ENCODE measurements at places on chromosomes 12 and 14. TPM values are rescaled to one million over a fixed set of nuclear protein-coding genes. Genes with fewer than 3 reads are reported as not detected.
A peak's percentile ranks its signal among the peaks of the same experiment; 100 is the strongest.

ACOT6 gene
- total RNA-seq, result not detected

EXOC3L4 gene
- total RNA-seq, result not detected

GRCh38 chr14:24960816-24961215 is 89.1 kb downstream of the STXBP6 start:
- H3K27ac ChIP-seq, result no peak overlapping the region
- H3K36me3 ChIP-seq, result no peaks in the 10 kb centered on the region
- H3K27me3 ChIP-seq, result no peaks in the 10 kb centered on the region
- 0 out of 2 replicates have a peak, but pooled peaks cover 10% of the 10 kb centered on the region for H3K4me1 ChIP-seq

GRCh38 chr12:67202678-67203012 is 66.5 kb upstream of the CAND1 start:
- H3K4me1 ChIP-seq, result peaks cover 16% of the 10 kb centered on the region
- H3K36me3 ChIP-seq, result no peaks in the 10 kb centered on the region
- H3K4me3 ChIP-seq, result no peak overlapping the region
- no peak for DNase-seq
- H3K27ac ChIP-seq, result no peak overlapping the region

DNA sequence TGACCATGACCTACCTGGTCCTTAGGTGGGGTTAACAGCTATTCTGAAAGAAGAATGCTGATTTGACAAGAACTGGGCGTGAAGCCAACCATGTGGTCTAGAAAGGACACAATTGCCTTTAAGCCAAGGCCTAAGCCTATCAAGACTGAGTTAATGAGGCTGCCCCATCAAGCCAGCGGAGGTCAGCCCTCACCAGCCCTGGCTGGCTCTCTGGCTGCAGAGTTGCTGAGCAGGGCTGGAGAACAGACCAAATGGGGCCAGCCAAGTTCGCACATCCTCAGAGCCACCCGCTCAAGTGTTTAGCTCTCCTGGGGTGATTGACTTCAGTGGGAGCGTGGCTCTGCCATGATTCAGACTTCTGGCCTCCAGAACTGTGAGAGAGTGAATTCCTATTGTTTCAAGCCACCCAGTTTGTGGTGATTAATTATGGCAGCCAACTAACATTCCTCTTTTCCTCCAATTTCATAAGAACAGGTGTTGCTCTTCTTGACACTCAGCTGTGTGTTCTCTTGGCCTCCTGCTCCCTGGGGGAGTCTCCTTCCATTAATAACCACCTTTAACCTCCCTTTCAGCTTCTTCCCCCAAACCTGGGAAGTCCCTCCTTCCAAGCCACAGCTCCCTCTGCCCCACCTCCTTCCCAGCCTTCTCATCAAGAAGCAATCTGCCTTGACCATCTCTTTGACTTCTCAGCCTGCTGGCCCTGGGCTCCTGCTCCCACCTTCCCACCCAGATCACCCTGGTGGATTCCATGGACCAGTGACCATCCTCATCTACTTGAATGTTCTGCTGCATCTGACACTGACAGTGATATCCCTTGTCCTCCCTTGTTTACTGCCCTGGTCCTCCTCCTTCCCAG is 5.3 kb upstream of the SERPINA5 start:
- H3K36me3 ChIP-seq, result no peaks in the 10 kb centered on the region
- H3K4me3 ChIP-seq, result no peak overlapping the region
- no peaks in the 10 kb centered on the region for H3K27me3 ChIP-seq
- no peak overlapping the region for H3K27ac ChIP-seq
- no peaks in the 10 kb centered on the region for H3K4me1 ChIP-seq
- DNase-seq, result no peak

- H3K36me3 ChIP-seq, result no peaks in the 10 kb centered on the region
- no peak for DNase-seq
- peaks cover 6% of the 10 kb centered on the region for H3K4me1 ChIP-seq
Observed at GRCh38 chr12:89859508-89860220, 151.0 kb upstream of the ATP2B1 start.

- no peak overlapping the region for H3K27ac ChIP-seq
- no peak for DNase-seq
- H3K27me3 ChIP-seq, result no peaks in the 10 kb centered on the region
- H3K4me1 ChIP-seq, result peaks cover 56% of the 10 kb centered on the region
- no peaks in the 10 kb centered on the region for H3K36me3 ChIP-seq
Observed at GRCh38 chr12:62916632-62917425, 18.1 kb downstream of the PPM1H start.

DNA sequence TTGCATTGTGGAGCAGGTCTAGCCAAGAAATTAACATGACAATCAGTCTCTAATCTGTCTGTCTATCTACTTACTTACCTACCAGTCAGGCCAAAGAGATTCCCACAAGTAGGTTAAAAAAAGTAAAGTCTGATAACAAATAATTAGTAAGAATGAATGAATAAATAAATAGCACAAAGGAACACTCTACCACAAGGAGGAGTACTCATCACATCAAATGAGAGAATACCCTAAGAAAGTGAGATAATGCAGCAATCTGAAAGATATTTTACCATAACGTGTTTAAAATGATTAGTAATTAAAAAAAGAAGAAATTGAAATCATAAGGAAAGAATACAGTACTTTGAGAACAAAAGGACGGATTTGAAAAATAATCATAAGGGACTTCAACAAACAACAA is 187.2 kb downstream of the SYNE2 start:
- H3K4me3 ChIP-seq, result no peak overlapping the region
- H3K36me3 ChIP-seq, result 0 out of 2 replicates have a peak, but pooled peaks cover 3% of the 10 kb centered on the region
- no peaks in the 10 kb centered on the region for H3K27me3 ChIP-seq
- no peaks in the 10 kb centered on the region for H3K4me1 ChIP-seq
- peak; percentile 12 for DNase-seq

DNA sequence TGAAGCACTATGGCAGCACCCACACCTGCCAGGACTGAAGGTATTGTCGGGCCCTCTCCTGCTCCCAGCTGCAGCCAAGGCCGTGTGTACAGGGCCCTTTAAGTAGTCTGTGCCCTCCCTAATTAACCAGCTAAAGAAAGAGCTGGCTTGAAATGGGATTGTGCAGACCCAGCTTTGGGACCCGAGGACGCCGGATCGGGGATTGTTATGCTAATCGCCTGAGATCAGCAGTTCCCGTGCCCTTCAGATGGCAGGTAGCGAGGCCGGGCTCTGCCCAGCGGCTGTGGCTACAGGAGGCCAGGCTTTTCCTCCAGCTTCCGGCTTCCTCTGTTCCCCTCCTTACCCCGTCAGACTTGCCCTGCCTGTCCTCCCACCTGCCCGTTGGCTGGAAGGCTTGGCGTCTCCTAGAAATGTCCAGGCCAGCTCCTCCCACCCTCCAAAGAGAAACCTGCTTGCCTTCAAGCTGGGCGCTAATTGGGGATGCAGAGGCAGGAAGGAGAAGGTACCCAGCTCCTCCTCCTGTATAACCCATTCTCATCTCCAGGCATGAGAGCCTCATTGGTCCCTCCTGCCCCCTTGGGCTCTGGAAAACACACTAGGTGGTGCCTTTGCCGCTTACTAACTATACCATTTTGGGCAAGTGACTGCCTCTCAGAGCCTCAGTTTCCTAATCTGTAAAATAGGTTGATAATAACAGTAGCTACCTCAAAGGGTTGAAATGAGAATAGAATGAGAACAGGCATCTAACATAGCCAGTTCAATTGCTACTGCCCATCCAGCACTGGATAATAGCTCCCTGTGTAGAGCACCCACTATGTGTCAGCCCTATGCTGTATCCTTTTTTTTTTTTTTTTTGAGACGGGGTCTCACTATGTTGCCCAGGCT is 25.8 kb upstream of the MSI1 start:
- H3K27ac ChIP-seq, result peak overlapping the region; percentile 82
- H3K27me3 ChIP-seq, result no peaks in the 10 kb centered on the region
- peak; percentile 94 for DNase-seq
- no peaks in the 10 kb centered on the region for H3K36me3 ChIP-seq
- peak overlapping the region; percentile 36 for H3K4me3 ChIP-seq

DNA sequence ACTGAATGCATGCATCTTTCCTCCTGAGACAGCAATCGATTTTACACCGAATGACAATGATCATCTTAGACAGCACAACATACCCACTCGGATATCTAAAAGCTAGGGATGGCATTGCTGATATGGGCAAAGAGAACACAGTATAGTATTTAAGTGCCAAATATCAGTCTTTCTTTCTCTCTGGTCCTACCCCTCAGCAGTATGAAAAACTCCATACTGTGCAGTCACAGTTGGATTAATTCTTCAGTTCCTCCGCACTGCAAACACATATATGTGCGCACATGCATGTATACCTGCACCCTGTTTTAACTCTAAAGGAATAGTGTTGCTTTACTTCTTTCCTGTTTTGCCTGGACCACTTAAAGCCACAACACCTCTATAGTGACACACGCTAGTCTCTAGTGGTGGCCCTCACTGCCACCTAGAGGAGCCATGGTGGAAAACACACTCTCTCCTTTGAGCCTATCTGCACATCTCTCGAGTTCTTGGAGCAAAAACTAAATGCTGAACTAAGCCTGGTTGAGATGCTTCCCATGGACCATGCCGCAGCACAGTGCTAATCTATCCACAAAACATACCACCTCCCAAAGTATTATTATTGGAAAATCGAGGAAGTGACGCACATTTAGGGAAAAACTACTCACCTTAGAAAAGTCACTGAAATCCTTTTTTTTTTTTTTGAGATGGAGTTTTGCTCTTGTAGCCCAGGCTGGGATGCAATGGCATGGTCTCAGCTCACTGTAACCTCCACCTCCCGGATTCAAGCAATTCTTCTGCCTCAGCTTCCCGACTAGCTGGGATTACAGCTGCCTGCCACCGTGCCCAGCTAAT is 11.9 kb downstream of the TMEM52B start:
- peaks cover 10% of the 10 kb centered on the region for H3K4me1 ChIP-seq
- H3K36me3 ChIP-seq, result no peaks in the 10 kb centered on the region
- peak overlapping the region; percentile 20 for H3K27ac ChIP-seq
- H3K4me3 ChIP-seq, result no peak overlapping the region
- peak; percentile 83 for DNase-seq

DNA sequence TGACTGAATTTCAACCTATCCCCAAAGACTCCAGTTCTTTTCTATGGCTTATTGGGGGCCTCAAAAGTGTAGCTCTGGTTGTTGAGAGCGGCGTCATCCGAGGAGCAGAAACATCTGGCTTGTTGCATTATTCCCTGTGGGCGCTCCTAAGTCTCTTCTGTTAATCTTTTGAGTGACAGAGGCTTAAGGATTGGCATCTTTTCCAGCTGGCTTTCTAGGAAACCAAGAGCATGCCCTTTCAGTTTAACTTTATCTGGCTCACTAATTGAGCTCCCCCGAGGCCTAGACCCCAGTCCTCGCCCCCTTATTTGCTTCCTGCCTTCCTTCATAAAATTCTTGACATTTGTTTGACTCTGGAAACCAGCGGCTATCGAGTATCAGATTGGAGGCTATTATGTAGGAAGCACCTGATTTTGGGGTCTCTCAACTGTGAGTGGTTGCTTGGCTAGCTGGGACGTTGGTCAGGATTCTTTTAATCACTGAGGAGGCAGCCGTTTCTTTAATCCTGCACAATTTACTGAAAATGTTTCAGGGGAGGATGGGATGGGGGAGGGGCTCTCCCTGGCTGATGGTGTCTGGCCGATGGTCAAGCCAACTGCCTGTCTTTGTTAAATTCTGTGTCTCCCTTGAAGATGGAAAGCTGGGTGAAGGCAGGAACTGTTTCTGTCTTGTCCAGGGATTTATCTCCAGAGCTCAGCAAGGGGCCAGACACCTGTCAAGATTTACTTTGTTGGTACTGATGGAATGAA is 3.1 kb downstream of the SMOC1 start:
- peaks cover 32% of the 10 kb centered on the region for H3K27me3 ChIP-seq
- H3K4me1 ChIP-seq, result peaks cover 12% of the 10 kb centered on the region
- no peak overlapping the region for H3K27ac ChIP-seq

GRCh38 chr14:93941293-93941910 is 14.3 kb downstream of the FAM181A start:
- no peak for DNase-seq
- peaks cover 17% of the 10 kb centered on the region for H3K27me3 ChIP-seq
- H3K36me3 ChIP-seq, result no peaks in the 10 kb centered on the region
- no peaks in the 10 kb centered on the region for H3K4me1 ChIP-seq

DNA sequence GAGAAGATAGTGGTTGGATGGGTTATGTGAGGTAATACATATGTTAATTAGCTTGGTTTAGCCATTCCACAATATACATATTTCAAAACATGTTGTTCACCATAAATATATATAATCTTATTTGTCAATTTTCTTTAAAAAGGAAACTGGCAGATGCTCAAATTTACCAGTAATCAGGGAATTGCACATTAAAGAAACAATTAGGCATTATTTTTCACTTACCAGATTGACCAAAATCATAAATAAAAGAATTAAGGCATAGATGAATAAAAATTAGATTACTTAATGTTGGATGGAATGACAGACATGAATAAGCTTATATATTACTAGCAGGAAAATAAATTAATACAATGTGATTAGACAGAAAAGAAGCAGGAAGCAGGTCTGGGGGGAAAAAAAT is 147.2 kb downstream of the PLEKHA5 start:
- H3K36me3 ChIP-seq, result peaks cover 14% of the 10 kb centered on the region
- no peak overlapping the region for H3K4me3 ChIP-seq
- DNase-seq, result no peak
- no peaks in the 10 kb centered on the region for H3K4me1 ChIP-seq

- DNase-seq, result peak; percentile 88
- no peaks in the 10 kb centered on the region for H3K27me3 ChIP-seq
- peak overlapping the region; percentile 9 for H3K4me3 ChIP-seq
- no peaks in the 10 kb centered on the region for H3K36me3 ChIP-seq
Observed at GRCh38 chr12:106918746-106919145, 37.0 kb upstream of the TMEM263 start.

DNA sequence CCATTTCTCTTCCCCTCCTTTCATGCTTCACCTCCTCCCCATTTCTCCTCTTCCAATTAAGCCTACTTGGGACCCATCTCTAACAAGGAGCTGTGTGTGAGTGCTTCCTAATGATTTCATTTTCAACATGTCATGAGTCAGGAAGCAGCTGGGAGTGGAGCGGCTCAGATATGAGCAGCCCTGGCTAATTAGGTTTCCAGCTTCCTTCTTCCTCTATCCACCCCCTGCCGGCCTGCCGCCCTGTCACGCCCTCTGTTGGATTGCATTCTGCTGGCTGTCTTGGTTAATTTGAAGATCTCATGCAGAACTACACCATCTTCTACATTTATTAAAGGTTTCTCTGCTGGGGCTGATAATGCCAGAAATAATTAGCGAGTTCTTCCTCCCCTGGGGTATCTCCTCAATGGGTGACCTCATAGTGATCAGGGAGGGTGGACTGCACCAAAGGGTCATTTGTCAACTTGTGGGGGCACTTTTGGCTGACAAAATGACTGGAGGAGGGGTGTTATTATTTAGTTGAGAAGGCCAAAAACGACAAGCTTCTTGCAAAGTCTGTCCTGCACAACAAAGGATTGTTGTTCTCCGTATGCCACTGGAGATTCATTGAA is 300.9 kb upstream of the SRRM4 start:
- no peaks in the 10 kb centered on the region for H3K36me3 ChIP-seq
- peak; percentile 22 for DNase-seq
- H3K27ac ChIP-seq, result no peak overlapping the region
- peaks cover 19% of the 10 kb centered on the region for H3K4me1 ChIP-seq

DNA sequence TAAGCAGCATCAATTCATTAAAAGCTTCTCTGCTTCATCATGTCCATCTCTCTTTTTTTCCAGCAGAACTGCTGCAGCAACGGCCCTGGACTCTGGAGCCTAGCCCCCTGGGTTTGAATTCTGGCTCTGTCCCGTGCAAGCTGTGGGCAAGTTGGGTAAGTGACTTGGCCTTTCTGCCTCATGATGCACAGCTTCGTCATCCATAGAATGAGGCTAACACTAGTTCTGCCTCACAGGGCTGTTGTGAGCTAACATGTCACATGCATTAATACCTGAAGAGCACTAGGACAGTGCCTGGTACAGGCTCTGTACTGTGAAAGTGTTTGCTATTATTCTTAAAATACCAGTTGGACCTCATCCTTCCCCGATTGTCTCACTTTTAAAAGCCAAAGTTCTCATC is 4.2 kb downstream of the KRT82 start:
- no peak overlapping the region for H3K4me3 ChIP-seq
- no peaks in the 10 kb centered on the region for H3K36me3 ChIP-seq
- H3K4me1 ChIP-seq, result no peaks in the 10 kb centered on the region
- H3K27ac ChIP-seq, result no peak overlapping the region
- no peak for DNase-seq
- no peaks in the 10 kb centered on the region for H3K27me3 ChIP-seq
